ENCODE measurements at places on chromosomes 1 and 21.
A peak's percentile ranks its signal among the peaks of the same experiment; 100 is the strongest.

DNA sequence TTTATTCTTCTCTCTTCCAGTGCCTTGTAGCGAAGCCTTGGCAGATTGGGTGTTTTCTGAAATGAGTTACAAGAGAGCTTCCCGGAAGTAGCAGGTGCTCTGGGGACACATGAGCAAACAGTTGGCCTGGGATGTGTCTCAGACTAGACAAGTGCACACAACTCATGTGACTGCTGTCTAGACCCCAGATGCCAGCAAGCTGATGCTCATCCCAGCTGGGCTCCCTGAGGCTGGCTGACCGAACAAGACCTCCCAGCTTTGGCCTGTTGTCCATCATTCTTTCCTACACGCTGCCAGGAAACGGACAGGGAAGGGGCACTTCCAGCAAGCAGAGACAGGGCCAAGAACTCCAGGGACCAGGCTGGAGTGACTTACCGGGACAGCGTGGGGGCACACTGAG, 18.7 kb upstream of the CSF1 start:
- no peak for DNase-seq

GRCh38 chr21:28936721-28937120, 56.0 kb downstream of the LTN1 start:
- DNase-seq: no peak

GRCh38 chr1:30755746-30756145, 1.8 kb downstream of the LAPTM5 start:
- DNase-seq: no peak

DNA sequence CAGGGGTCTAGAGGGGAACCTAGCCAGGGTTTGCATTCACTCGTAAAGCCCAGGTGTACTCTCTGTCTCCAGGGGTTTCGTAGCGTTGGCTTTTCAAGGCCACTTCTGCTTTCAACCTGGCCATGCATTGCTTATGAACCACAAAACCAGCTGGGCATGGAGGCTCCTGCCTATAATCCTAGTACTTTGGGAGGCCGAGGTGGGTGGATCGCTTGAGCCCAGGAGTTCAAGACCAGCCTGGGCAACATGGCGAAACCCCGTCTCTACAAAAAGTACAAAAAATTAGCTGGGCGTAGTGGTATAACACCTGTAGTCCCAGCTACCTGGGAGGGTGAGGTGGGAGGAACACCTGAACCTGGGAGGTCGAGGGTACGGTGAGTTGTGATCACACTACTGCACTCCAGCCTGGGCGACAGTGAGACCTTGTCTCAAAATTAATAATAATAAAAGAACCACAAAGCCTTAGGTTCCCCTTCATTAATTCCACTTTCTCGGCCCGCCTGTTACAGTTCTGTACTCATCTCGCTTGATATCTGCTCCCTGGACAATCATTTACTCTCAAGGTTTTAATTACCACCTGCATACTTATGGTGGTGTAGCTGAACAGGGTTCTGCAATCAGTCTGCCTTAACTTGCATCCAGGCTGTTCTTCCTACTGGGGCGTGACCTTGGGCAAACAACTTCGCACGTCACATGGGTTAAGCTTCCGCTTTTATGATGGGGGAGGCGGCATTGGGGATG, 6.1 kb downstream of the SLC16A4 start:
- no peak for DNase-seq

DNA sequence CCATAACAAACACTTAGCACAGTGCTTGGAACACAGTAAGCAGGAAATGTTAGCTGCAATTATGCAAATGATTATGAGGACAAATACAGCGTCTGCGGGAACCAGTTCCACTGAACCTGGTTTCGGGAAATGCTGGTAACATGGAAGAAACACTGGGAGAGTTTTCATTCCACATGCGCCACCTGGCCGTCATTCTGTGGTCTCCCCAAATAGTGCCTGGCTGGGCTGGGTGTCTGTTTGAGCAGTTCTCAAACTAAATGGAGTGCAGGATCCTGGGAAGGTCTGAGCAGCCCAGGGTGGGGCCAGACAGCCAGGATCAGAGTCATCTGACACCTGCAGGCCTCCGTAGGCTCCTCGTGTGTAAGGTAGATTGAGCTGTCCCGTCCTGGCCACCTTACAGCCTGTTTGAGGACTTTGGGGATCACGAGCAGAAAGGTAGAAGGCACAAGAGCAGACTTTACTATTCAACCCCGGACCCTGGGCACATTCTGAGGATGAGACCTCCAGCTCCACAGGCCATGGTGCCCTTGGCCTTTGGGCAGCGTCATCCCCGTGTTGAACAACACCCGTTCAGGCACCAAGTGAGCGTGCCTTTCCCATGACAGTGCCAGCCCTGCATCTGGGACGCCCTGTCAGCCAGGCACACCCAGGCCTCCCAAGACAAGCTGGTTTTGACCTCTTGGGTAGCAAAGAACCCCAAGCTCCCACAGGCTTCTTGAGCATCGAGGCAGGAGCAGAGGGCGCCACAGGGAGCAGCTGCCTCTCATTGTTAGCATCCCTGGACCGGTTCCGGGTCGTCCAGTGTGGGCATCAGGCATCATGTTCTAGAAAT, 101.9 kb downstream of the PRDM2 start:
- DNase-seq: no peak

DNA sequence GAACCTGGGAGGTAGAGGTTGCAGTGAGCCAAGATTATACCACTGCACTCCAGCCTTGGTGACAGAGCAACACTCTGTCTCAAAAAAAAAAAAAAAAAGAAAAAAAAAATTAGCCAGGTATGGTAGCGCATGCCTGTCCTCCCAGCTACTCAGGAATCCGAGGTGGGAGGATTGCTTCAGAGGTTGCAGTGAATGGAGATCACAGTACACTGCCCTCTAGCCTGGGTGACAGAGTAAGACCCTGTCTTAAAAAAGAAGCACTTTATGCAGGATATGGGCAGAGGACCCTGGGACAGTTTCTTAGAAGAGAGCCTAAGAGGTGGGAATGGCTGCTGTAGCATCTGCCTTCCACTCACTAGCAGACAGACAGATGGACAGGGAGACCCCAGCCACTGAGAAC, 23.0 kb downstream of the IQGAP3 start:
- no peak for DNase-seq

DNA sequence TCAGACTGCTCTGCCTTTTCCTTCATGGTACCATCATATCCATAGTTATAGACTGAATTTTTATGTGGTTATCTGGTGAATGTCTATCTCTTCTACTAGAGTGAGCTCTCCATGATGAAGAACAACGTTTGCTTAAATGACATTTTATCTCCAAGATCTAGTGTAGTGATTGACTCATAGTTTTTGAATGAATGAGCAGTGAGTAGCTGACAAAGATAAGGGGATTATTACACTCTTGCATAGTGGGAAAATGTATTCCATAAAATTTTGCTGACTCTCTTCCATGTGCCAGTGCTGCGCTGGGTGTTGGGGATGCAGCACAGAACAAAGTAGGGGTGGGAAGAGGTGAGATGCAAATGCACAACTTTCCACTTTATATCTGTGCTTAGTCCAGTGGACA, 147.7 kb downstream of the TGFB2 start:
- DNase-seq: no peak

DNA sequence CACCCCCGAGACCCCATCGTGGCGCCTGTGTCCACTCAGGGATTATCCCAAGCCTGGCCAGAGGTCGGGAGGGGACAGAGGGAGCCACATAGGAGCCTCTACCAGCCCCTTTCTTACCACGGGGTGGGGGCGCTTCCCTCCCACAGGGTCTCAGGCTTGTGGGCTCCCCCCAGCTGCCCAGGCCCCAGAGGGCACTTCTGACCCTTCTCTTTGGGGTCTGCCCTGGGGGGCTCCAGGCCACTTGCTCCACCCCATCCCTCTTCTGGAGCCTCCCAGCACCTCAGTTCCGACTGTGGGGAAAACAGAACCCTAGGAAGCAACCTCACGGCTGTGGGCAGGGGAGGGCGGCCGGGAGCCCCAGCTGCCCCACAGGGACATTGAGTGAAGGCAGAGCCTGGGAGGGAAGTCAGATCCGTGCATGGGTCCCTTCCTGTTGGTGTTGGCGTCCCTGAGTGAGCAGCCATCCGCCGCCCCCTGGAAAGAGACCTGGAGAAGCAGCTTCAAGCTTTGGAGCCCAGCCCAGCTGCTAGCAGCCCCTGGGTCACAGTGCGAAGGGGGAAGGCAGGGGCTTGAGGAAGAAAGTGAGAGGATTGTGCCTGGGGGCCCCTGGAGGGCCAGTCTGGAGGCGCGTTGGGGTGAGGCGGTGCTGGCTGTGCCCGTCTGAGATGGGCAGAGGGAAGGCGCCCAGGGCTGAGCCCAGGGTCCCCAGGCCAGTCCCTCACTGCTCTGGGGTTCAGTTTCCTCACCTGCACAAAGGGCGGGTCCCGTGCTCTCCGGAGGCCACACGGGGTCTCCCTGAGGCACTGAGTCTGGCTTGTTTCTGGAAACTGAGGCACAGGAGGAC, 22.1 kb downstream of the RRP1 start:
- no peak for DNase-seq

- DNase-seq: peak; percentile 48
Measured at GRCh38 chr1:245380790-245381535, 226.2 kb downstream of the KIF26B start.

DNA sequence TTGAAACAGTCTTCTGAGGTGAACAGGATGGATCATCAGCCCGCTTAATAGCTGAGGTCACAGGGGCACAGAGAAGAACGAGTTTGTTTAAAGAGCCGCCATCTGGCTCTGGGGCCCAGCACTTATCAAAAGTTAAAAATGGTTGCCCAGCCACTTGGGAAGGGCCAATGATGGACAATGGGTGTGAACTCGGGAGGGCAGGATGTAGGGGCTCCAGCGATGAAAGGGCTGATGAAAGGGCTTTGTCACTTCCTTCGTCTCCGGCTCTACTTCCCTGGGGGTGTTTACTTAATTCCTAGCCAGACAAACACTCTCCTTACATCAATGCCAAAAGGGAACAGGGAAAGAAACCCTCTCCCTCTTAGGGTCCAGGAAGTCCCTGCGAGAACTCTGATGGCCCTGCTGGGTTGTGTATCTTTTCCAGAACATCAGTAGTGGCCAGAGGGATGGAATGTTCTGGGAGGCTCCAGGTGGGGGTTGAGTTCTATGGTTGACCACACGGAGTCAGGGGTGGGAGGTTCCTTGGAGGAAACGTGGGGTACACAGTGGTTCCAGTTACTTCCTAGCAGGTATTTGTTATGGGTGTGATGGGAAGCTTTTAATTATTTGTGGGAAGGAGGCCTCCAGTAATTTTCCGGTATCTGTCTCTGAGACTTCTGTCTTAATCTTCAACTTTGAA, 9.0 kb upstream of the ABCG1 start:
- DNase-seq: no peak

DNA sequence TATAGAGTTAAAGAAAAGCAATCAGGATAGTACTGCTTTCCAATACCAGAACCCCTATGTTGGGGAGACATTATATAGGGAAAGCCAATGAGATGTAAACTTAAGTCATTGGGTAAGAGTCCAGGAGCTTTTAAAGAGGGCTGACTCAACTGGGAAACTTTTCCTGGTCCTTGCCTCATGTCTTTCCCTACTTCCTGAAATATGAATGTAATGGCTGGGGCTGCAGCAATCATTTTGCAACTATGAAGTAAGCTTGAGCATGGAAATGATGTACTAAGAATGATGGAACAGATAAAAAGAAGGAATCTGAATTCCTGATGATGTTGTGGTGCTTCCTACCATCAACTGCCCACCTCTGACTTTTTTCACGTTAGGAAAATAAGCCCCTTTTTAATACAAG, 55.7 kb downstream of the WDR3 start:
- no peak for DNase-seq

- peak; percentile 81 for DNase-seq
Measured at GRCh38 chr1:164637461-164638375, 78.7 kb downstream of the PBX1 start.

DNA sequence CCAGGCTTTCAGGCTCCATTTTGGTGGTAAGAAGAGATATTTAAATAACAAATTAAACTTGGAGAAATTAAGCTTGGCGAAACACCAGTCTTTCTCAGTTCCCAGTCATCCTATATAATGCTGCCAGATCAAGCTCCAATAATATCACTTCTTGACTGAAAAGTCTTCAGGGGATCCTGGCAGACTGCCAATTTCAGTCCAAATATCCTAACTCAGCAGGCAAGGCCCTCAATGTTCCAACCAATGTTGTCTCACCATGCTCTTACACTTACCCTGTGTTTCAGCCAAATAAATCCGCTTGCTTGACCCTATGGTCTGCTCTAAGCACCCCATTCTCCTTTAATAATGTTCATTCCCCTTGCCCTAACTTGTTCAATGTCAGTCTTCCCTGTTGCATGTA, 39.9 kb upstream of the BCL10 start:
- no peak for DNase-seq

DNA sequence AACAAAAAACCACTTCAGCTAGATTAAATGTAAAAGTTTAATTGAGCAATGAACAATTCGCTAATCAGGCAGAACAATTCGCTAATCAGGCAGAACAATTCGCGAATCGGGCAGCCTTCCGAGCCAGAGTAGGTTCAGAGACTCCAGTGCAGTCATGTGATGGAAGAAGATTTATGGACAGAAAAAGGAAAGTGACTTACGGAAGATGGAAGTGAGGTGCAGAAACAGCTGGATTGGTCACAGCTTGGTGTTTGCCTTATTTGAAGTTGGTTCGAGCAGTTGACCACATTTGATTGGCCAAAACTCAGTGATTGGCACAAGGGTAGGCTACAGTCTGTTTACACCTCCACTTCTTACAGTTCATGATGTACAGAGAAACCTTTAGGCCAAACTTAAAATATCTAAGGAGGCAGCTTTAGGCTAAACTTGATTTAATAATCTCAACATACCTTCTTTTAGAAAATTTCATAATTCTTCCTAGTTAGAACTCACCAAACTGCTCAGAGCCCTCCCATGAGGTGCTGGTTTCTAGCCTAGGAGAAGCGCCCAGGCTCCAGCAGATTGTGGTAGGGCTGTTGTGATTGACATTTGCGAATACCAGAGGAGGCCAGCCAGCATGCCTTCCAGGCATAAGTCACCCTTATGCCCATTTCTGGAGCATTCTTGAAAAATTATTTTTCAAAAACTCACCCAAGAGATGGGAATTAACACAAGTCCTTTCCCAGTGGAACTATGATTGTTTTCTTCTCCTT, 22.8 kb upstream of the KCNC4 start:
- DNase-seq: peak; percentile 79

- no peak for DNase-seq
Measured at GRCh38 chr1:154595621-154596020, 12.4 kb downstream of the ADAR start.
